DND-41 (cell line): ENCODE measurements at places on chromosomes 13 and 19.

- no peaks in the 10 kb centered on the region for H3K4me1 ChIP-seq
- DNase-seq = no peak
- peaks cover 93% of the 10 kb centered on the region for H3K36me3 ChIP-seq
- no peaks in the 10 kb centered on the region for H3K27me3 ChIP-seq
- no peak overlapping the region for H3K4me3 ChIP-seq
These were observed 18.2 kb downstream of the ZNF121 start for GRCh38 chr19:9565900-9566705.

GRCh38 chr19:48290771-48291488 is 21.0 kb downstream of the ZNF114 start:
- H3K36me3 ChIP-seq = no peaks in the 10 kb centered on the region
- no peak overlapping the region for H3K27ac ChIP-seq
- H3K4me1 ChIP-seq = peaks cover 6% of the 10 kb centered on the region
- peaks cover 2% of the 10 kb centered on the region for H3K27me3 ChIP-seq

DNA sequence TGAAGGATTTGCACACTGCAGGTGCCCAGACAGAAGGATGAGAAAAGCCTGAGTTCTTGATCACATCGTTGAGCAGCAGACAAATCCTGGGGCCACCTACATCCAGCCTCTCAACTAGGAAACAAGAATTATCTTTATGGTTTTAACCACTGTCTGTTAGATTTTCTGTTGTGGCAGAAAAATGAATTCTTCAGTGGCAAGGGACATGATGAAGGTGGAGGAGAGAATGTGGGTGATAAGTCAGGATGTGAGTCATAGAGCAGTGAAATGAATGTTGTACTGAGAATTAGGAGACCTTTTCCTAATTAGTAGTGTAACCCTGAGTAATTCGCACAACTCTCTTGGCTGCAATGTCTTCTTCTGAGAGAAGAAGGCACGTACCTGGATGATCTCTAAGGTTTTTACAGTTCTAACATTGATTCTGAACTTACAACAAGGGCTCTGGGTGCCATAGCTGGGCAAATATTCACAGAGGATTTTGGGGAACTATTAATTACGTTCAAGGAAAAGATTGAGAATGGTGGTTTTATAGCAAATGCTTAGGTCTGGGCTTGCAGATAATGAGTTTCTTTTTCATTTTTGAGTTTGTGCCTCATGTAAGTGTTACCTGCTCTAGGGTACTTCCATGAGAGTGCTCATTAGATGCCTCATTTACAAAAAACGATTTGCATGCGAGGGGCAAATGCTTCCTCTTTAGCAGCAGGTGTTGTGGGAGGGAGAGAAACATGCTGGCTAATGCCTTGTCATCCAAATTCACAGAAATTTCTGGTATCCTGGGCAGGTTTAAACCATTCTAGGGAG is 111.0 kb upstream of the KL start:
- H3K27ac ChIP-seq = no peak overlapping the region
- H3K27me3 ChIP-seq = no peaks in the 10 kb centered on the region
- H3K4me3 ChIP-seq = no peak overlapping the region
- DNase-seq = peak; percentile 7

GRCh38 chr13:40272776-40273139 is 393.7 kb downstream of the FOXO1 start:
- no peaks in the 10 kb centered on the region for H3K4me1 ChIP-seq
- no peak for DNase-seq

DNA sequence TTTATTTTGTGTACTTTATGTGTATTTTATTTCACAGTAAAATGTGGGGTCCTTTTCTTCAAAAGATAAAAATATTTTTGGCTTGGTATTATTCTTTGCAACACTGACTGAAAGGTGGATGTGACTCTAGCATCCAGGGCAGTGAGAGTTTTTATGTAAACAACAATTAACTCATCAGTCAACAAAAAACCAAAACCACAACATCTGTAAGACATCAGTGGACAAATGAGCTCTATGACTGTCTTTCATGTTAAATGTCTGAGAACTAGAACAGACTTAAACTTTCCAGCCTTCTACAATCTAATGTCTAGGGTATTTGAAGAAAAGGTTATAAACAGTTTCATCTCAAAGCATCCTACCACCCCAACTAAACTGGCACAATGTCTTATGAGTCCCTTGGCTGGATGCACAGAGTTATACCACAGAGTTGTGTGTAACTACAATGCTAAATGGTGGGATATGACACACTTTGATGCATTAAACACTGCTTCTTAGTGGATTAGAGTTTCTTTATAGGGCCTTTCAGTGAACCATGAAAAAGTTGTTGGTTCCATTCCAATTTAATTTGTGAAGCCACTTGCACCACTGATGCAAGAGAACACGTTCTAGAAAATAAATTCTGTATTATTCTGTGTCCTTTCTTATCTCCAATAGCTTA is 544.2 kb upstream of the KLF12 start:
- H3K4me1 ChIP-seq = no peaks in the 10 kb centered on the region
- H3K4me3 ChIP-seq = no peak overlapping the region
- peaks cover 4% of the 10 kb centered on the region for H3K27me3 ChIP-seq
- no peak overlapping the region for H3K27ac ChIP-seq
- H3K36me3 ChIP-seq = no peaks in the 10 kb centered on the region
- DNase-seq = no peak

DNA sequence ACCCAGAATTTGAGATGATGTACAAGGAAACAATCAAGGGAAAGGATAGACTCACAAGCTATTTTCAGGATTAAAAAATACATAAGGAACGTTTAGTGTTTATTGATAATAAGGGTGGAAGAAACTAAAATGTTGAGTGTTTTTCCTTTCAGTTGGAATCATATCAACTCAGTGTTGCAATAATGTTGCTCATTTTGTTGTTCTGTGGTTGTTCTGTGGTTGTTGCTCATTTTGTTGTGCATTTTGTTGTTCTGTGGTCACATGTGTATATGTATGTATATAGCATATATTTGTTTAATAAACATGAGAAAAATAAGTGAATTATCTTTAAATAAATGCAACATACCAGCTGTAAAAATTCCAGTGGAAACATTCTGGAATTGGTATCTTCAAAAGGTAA is 262.4 kb upstream of the SPRY2 start:
- H3K27ac ChIP-seq = no peak overlapping the region
- no peaks in the 10 kb centered on the region for H3K4me1 ChIP-seq
- H3K27me3 ChIP-seq = no peaks in the 10 kb centered on the region
- DNase-seq = no peak
- H3K36me3 ChIP-seq = no peaks in the 10 kb centered on the region
